ENCODE measurements at places on chromosomes 2 and 18. TPM values are rescaled to one million over a fixed set of nuclear protein-coding genes. Genes with fewer than 3 reads are reported as not detected.

GRCh38 chr18:57352271-57352701 lies at the start of gene ST8SIA3:
ST8SIA3 (plus strand) TSS chr18:57352557; CDS start chr18:57352847, 290 bp downstream.
- no peak for DNase-seq

DNA sequence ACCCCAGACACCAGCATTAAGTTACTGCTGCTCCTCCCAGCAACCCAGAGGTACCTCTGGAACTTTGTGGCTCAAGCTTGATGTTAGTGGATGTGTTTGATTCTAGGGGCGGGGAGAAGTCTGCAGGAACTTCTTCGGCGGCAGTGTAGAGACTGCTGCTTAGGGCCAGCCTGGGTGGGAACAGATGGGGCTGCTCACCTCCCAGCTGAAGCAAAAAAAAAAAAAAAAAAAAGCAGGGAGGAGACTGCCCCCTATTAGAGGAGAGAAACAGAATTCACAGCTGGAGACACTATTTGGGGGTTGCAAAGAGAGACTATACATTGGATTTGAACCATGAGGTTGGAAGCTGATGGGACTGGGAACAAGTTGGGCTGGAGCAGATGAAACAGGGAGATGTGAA lies 28.6 kb upstream of the FAM136A start:
- no peak for DNase-seq

- no peak for DNase-seq
These were observed 5.9 kb upstream of the MAL start for GRCh38 chr2:95019572-95019971.

GRCh38 chr2:128420131-128420530 lies 101.5 kb upstream of the HS6ST1 start:
- no peak for DNase-seq

GRCh38 chr2:52659546-52659945 lies 1108.1 kb upstream of the CHAC2 start:
- DNase-seq, result no peak

GRCh38 chr2:55862246-55862645 lies 61.3 kb downstream of the EFEMP1 start:
- DNase-seq, result no peak

- no peak for DNase-seq
These were observed 95.4 kb upstream of the ZNF532 start for GRCh38 chr18:58769321-58769720.

- no peak for DNase-seq
These were observed 32.1 kb downstream of the ZFP36L2 start for GRCh38 chr2:43194121-43194869.

DNA sequence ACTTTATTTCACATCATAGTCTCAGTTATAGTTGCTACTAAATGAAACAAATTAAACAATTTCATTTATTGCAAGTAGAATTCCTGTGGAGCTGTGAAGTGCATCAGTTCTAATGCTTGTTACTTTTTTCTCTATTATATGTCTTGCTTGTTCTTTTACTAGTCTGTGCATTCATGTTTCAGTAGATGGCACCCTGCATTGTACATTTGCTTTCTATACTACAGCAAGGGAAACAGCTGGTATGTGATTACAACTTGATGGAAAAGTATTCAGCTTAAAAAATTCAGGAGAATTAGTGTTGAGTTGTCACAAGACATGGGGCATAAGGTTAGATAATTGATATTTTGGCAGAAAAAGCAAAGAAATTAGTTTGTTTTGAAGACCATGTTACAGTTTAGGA lies 72.3 kb downstream of the TANK start:
- DNase-seq, result no peak

DNA sequence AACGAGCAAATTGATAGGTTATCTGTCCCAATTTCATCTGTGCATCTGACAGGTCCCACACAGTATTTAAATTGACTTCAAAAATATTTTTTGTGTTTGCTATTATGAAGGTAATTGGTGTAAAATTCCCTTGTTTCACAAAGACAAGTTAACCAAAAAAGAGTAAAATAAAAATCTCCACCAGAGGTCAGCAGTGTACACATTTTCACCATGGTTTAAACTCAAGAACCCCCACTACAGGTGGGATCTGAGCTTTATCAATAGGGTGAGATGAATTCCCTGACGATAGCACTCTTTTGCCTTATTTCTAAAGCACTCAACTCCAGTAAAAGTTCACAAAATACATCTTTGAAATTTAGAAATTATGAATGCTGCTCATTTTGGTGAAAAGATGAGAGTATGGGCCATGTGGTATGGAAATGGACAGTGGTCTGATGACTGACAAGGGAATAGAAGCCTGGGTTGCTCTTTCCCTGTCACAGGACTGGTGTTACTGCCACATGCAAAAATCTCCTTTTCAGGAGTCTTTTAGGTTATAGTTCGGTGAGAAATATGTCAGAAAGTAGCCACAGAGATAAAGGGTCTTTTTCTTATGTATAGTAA lies 68.0 kb downstream of the SERPINB8 start:
- DNase-seq, result no peak

GRCh38 chr18:27144672-27145071 lies 40.4 kb downstream of the CHST9 start:
- no peak for DNase-seq

DNA sequence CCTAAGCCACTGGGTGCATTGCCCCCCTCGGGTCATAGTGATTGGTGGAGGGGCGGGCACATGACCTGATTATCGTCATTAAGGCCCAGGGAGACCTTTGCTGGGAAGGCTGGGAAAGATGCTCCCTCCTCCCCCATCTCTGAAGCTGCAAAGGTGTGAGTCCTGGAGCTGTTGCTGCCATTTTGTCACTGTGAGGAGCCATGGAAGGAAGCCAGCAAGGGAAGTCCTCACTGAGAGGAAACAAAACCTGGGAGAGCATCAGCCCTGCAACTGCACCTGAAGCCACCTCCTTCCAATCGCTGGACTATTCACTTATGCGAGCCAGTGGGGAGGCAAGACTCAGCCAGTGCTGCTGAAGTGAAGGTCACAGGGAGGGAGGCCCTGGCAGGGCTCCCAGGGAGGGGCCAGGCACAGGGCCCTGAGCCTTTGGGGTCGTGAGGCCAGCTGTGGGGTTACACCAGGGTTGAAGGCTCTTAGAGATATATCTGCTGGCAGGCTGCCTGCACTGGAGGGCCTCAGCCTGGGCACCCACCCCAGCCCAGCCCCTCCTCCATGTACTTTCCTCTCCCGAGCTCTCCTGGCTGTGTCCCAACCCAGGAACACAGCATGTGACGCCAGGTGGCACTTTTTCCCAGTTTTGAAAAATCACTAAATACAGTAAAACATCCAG lies 10.7 kb upstream of the FAHD2A start:
- DNase-seq, result no peak

DNA sequence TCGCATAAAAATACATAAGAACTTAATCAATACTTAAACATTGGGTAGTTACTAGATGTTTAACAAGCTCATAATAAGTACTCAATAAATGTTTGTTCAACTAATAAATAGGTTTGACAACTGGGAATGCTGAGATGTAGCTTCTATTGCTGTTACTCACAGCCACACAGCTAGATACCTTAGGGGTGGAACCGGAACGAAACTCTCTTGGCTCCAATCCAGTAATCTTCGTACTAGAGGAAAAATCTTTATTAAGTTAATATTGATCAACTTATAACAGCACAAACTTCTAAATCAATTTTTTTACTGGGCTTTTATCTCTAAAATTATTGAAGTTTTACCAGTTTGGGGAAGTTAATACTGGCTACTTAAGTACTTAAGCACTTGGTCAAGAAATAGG lies 247.8 kb downstream of the PAX3 start:
- DNase-seq, result no peak

GRCh38 chr2:127083819-127084503 lies 23.0 kb downstream of the BIN1 start:
- DNase-seq, result no peak

DNA sequence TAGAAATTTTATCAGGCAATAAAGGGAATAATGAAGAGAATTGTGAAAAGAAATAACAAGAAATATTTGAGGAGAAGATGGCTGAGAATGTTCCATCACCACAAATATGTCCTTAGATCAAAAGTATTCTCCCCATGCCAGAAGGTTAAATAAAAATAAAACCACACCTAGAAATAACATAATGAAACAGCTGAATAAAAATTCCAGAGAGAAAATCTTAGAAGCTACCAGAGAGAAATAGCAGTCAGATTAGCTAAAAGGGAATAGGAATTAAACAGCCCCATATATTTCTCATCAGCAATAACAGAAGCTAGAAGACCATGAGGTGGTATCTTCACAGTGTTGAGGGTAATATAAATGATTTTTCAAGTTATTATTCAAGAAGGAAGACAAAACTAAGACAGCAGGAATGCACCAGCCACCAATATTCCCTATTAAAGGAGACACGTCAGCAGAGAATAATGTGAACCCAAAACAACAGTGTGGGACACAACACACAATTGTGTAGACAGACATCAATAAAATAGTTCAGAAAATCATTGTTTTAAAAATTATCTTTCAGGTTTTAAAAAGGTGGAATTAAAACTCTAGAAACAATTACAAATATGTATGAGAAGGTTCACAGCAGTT lies 82.0 kb upstream of the NEDD4L start:
- no peak for DNase-seq

- DNase-seq, result no peak
These were observed 961.6 kb upstream of the CHAC2 start for GRCh38 chr2:52805901-52806410.

- no peak for DNase-seq
These were observed 77.2 kb upstream of the HS6ST1 start for GRCh38 chr2:128395640-128396499.

GRCh38 chr18:48719974-48720654 lies 181.3 kb downstream of the CTIF start:
- DNase-seq, result no peak

- DNase-seq, result no peak
These were observed 599.3 kb upstream of the ZEB2 start for GRCh38 chr2:145119225-145119624.

DNA sequence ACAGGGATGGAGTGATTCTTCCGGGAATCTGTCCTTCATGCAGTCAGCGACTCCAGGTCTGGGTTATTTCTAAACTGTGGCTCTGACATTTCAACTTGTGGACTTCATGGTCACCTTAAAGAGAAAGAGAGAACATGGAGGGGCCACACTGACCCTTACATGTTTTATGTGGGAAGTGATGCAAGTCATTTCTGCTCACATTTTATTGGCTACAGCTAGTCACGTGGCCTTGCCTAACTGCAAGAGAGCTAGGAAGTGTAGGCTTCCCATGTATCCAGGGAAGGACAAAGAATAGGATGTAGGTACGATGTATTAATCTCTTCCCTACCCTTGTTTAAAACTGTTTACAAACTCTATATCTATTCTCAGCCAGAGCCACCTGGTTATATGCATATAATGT lies 30.3 kb upstream of the AFTPH start:
- no peak for DNase-seq

DNA sequence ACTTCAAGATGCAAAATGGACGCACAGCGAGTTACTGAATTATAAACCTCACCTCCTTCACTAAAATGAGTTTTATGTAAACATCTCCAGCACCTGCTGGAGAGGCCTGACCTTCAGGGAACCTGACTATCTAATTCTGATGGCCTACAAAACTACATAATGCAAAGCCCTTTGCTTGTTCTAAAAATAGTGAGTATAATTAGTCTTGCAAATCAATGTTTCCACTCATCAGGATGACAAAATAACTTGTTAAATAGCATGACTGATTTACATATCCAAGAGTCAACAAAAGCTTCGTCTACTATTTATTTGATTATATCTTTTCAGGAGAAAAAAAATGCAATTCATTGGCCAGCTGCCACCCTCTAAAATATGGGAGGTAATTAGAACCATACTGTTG lies 326.3 kb upstream of the MC4R start:
- no peak for DNase-seq

DNA sequence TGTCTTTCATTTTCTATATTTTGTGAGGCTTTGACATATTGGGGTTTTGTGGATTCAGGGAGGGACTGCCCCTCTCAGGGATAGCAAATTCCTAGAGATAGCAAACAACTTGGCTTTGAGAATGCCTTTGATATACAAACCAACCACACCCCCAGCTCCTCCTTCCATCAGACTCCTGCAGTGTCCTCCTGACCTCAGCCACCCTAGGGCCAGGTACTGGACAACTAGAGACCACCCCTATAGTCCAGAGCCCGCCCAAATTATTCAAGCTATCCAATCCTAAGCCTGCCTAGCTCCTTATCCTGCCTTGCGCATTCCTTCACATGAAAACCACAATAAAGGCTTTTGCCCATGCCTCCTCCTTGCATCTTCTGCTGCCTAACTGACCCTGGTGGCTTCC lies 22.9 kb upstream of the STAM2 start:
- no peak for DNase-seq

GRCh38 chr2:62065243-62065642 lies 130.7 kb upstream of the B3GNT2 start:
- DNase-seq, result no peak

DNA sequence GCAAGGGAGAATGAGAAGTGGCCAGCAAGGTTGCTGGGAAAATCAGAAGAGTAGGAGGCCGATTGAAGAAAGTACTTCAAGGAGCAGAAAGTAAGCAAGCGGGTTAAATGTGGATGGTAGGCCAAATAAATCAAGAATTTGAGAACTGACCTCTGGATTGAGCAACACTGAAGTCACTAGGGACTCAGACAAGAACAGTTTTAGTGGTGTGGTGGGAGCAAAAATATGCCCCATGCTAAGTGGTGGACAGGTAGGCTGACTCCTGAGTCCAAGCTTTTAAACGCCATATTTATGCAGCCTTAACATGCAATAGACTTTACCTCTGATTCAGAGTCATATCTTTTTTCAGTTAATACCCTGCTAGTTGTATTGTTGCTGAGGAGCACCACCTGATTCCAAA lies 4.5 kb downstream of the TRABD2A start:
- no peak for DNase-seq

GRCh38 chr2:100040906-100041305 lies 101.5 kb downstream of the AFF3 start:
- DNase-seq, result no peak

DNA sequence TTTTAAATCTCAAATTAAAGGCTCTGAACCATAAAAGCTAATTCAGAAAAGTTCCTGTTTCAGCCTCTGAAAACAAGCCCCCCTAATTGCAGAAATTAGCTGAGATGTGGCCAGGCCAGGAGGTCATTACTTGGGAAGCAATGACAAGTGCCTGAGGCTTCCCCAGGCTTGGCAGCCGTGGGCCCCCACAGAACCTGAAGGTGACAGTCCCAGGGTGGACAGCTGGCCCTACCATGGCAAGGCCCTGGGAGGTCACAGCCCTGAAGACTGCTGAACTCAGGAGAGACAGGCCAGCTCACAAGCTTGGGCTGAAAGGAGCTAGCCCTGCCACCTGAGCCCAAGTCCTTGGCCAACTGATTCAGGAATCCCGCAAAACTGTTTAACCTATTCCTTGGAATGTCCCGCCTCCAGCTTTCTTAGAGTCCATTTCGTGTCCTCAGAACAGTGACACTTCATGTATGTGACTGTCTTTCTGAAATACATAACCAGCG lies 54.3 kb upstream of the PKDCC start:
- DNase-seq, result no peak

- DNase-seq, result peak; percentile 6
These were observed 57.8 kb upstream of the RGPD5 start for GRCh38 chr2:109736177-109736827.

GRCh38 chr18:64852281-64852680 lies 703.4 kb upstream of the LINC00305 start:
- no peak for DNase-seq

- DNase-seq, result no peak
These were observed 82.5 kb downstream of the KCNS3 start for GRCh38 chr2:17960925-17961324.

Gene PLB1
- total RNA-seq, result 0.72 TPM

Gene EVX2
- total RNA-seq, result not detected

Gene ACTG2
- total RNA-seq, result 0.22 TPM

Gene CNTNAP5
- total RNA-seq, result not detected

Gene METAP1D
- 4.4 TPM for total RNA-seq

Gene HOXD10
- total RNA-seq, result not detected

Gene TUBA4B
- total RNA-seq, result not detected

Gene RAD51AP2
- total RNA-seq, result not detected

Gene TLX2
- 1.4 TPM for total RNA-seq

Gene TCF23
- not detected for total RNA-seq

Gene LRRC30
- total RNA-seq, result not detected
